GF-D8 (cell line): ENCODE measurements at places on chromosomes 7 and 10.

- DNase-seq, result no peak
Observed at GRCh38 chr7:86668315-86668714, 24.6 kb downstream of the GRM3 start.

- no peak for DNase-seq
Observed at GRCh38 chr7:30546596-30546995, 42.0 kb upstream of the GGCT start.

DNA sequence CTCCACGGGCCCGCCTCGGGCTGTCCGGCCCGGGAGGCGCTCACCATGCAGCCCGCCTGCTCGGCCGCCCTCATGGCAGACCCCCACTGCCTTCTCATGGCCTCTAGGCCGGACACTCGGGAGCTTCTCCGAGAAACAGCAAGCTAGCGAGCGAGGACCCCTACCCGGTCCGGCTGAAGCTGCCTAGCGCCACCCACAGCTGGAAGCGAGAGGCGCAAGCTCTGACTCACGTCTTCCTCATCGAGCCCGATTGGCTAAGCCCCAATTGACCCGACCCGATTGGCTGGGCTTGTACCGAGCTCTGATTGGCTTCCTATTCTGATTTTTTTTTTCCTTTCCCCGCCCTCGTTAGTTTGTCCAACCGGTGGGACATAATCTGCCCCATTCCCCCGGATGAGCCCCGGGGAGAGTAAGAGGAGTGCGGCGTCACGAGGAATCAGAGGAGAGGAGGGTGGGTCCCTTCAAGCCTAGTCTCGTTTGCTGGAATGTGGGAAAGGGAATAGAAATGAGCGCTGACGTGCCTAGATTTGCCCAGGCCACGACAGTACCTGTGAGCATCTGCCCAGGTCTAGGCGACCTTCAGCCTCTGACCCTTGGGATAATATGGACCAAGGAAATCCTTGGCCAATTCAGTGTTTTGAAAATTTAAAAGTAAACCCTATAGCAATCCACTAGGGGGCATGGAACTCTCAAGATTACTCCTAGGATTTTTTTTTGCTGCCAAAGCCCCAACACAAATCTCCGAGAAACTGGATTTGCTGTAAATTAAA, at the start of gene TYSND1:
TSS of gene TYSND1 (minus strand) at position 212 of the 770 bp plus-strand sequence. CDS start at position 98, 114 bp downstream.
- DNase-seq, result peak; percentile 92

- no peak for DNase-seq
Observed at GRCh38 chr7:117148971-117149370, 173.9 kb downstream of the WNT2 start.

GRCh38 chr7:73436031-73436929, 2.7 kb downstream of the FZD9 start:
- no peak for DNase-seq

DNA sequence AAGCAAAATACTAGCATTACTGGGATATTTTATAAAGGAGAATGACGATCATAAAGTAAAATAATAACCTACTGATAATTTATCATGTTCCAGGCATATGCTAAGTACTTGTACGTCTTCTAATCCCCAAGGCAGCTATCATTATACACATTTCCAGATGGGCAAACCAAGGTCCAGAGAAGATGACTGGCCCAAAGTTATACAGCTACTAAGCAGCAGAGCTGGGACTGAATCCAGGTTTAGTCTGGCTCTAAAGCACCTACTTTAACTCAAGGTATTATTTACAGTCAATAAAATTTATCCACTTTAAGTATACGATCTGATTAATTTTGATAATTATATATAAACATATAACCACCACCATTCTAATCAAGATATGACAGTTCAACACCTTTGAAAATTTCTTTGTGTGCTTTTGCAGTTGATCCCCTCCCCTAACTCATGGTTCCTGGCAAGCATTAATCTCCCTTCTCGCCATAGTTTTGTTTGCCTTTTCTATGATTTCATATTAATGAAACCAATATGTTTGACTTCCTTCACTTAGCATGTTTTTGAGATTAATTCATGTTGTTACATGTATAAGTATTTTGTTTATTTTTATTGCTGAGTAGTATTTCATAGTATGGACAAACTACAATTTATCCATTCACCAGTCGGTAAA, 126.7 kb downstream of the CPEB3 start:
- no peak for DNase-seq

DNA sequence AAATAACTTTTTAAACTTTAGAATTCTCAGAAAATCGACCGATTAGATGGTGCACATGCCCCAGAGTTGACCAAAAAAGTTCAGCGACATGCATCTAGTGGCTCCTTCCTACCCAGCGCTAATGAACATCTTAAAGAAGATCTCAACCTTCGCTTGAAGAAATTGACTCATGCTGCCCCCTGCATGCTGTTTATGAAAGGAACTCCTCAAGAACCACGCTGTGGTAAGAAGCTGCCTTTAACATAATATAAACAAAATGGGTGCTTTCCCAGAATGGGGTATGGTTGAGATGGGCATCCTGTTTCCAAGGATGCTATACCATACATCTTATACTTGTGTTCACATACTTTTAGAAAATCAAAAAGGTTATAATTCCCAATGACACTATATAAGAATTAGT, 24.6 kb downstream of the GLRX3 start:
- no peak for DNase-seq
